Ascending aorta (tissue), 2 donors: ENCODE measurements at places on chromosomes 13 and 19.

DNA sequence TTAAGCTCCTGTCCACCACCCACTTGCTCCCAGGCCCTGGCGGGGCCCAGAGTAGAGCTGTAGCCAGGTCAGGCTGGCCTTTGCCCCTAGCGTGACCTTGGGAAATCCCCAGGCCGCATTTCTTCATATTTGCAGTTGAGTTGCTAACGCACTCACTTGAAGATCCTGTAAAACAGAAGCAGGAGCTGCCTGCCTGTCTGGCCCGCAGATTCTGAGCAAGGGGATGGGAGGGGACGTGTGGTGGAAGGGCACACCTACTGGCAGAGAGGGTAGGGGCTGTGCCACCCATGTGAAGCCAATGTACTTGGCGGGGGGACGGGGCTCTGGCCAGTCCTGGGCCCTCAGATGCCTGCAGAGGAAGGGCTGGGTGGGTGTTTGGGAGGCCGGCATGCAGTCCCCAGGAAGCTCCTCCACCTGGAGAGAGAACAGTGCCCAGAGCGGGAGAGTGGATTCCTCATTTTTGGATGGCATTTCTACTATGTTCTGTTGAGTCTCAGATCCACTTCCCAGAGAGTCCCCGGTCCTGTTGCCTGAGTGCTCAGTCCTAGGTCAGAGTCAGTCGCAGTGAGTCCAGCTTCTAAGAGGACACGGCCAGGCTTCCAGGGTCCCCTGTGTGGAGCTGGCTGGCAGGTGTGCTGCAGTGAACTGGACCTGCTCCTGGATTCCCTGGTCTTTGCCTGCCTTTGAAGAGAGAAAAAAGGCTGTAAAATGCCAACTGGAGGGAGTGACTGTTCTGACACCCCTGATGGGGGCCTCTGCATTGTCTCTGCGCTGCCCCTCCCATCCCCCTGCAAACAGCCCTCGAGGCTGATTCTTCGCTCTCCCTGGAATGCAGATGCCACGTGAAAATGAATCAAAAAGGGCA, 62.9 kb downstream of the GGACT start:
- no peak for DNase-seq

DNA sequence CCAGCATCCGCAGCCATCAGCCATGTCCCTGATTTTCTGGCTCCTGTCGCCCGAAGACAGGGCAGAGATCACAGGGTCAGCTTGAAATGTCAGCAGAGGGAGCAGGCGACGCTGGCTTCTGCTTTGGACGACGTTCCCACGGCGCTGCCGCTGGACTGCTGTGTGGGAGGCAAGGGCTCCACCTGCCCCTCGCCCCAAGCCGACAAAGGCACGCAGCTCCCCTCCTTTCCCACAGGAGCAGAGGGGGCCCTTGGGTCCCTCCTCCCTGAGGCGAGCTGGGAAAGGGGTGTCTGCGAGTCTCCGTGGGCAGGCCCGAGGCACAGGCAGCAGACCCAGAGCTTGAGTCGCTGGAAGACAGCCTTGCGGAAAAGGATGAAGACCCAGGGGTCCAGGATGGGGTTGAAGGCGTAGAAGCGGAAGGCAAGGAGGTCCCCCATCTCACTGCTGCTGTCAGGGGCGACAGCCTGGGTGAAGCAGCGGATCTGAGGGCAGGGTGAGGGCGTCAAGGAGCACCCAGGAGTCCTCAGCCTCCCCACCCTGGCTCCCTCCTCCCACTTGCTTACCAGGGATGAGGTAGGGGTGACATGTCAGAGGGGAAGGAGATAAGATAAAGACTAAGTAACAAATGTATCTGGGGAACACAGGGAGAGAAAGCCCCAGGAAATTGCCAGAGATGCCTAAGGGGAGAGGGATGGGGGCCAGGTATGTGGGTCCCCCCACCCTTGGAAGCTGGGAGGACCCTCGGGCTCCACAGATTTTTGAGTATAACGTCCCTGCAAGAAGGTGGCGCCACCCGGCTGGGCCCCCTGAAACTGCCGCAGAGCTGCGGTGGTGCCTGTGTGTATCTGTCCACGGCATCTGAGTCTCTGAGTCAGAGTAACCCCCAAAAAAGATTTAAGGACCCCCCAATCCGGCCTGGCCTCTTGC, 3.4 kb downstream of the PTGIR start:
- DNase-seq: no peak

GRCh38 chr13:92838786-92839185, 387.8 kb upstream of the GPC6 start:
- no peak for DNase-seq

GRCh38 chr13:41284512-41285288, 21.3 kb upstream of the MTRF1 start:
- no peak for DNase-seq

GRCh38 chr19:37594982-37595382, 306 bp downstream of the ZNF540 start:
- peak; percentile 62 for DNase-seq

DNA sequence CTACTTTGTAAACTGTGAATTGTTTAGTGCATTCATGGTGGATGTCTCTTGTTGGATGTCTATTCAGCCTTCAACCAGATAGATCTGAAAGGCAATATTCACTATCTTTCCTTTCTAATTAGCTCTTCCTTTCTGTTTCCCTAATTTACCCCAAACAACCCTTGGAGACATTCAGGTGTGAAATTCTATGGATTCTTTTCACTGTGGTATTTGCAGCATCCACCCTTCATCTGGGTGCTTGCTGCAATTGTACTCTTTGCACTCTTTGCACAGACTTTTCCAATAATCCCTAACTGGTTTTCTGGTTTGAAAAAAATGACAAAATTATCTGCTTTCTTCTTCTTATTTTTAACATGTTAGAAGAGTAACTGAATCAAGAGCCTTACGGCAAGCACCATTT, 56.5 kb downstream of the KL start:
- no peak for DNase-seq

DNA sequence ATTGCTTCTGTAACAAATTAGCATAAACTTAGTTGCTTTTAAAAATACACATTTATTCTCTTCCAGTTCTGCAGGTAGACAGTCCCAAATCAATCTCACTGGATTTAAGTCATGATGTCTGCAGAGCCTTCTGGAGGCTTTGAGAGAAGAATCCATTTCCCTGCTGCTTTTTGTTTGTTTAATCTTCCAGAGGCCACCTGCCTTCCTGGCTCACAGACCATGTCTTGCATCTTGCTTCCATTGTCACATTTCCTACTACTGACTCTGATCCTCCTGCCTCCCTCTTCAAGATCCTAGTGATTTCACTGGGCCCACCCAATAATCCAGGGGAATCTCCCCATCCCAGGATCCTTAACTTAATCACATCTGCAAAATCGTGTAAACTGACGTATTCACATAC, 473.3 kb downstream of the ITGBL1 start:
- no peak for DNase-seq

- DNase-seq: no peak
Measured at GRCh38 chr13:49629196-49629938, 1.1 kb downstream of the ARL11 start.

- DNase-seq: no peak
Measured at GRCh38 chr13:42617221-42617620, 43.3 kb downstream of the TNFSF11 start.

- DNase-seq: no peak
Measured at GRCh38 chr13:99733346-99733745, 232.1 kb downstream of the TM9SF2 start.

DNA sequence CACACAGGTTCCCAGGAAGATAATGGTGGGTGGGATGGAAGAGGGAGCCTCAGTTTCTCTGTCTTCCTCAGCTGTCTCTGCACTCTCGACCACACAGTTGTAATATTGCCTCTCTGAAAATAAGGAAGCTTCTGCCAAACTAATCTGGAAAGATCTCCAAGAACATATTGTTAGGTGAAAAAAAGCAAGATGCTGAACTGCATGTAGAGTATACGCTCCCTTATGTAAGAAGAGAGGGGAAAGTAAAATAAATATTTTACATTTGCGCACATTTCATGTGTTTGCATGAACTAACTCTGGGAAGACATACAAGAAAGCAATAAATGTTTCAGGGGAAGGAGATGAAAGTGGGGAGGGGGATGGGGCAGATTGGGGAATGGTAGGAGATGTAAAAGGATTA, 41.9 kb upstream of the CACNA1A start:
- no peak for DNase-seq

DNA sequence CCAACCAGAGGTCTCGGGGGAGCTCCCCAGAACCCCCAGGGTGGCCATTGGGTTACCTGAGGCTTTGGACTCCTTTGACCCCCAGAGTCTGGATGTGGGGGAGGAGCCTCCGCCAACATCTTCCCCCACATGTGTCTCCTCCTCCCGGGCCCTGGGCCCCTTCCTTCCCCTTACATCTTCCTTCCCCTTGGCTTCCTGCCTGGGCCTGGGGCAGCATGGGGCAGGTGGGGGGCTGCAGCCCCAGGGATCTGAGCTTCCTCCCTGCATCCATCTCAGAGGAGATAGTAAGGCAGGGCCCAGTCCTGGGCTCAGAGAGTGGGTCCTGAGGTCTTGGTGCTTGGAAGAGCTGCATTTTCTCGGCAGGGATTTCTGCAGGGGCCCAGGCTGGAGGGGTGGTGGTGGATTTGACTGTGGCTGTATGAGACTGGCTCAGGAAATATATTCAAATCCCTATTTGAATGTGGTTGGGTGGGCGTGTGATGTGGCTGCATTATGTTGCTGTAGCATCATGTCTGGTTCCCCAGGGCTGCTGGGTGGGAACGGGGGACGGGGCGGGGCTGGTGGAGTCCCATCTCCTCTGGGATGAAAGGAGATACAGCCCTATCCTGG, 919 bp downstream of the VAV1 start:
- DNase-seq: no peak

- no peak for DNase-seq
Measured at GRCh38 chr13:98556142-98556816, 20.6 kb downstream of the STK24 start.

DNA sequence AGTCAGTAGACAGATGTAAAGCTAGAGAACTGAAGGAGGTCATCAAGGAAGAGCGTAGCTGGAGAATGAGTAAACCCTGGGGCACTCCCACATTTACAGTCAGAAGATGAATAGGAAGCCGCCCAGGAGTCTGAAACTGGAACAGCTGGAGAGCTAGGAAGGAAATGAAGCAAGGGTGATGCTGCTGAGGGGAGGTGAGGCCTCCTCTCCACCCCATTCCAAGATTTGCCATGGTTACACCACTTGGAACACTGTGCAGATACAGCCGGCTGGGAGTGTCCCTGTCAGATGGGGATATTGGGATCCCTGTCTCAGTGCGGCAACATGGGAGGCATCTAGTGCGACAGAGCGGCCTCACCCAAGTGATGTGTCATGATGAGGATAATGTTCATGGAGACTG, 51.8 kb upstream of the GPI start:
- no peak for DNase-seq

DNA sequence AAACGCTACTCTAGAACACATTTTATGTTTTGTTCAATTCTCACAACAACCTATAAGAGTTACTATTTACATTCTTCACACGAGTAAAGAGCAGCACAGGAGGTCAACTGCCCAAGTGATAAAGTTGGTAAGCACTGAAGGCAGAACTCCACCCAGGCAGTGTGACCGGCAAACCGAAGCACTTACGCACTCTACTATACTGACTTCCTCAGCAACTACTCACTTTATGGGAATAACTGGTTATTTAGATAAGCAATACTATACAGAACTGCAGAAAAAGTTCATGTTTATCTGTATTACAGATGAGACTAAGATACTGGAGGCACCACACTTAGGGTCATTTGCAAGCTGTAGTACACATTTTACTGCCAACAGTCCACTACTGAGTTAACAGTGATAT, 28.8 kb downstream of the FOXO1 start:
- DNase-seq: no peak

DNA sequence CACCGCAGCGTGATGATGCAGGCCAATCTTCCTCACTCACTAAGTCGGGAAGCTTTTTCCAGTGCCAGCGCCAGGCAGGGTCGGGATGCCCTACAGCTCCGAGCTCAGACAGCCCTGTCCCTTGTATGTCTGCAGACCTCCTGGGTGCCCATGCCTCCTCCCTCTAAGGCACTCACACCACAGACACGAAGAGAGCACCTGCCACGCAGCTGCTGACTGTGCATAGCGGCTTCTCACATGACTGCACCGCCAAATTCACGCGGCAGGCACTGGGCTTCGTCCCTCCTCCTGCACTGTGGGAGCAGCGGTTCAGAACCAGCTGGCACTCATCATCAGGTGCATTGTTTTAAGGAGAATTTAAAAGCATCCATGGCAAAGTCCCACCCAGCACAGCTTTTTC, 88.1 kb downstream of the SLC7A1 start:
- DNase-seq: no peak

GRCh38 chr19:50292216-50292827, 36.9 kb downstream of the KCNC3 start:
- DNase-seq: no peak

DNA sequence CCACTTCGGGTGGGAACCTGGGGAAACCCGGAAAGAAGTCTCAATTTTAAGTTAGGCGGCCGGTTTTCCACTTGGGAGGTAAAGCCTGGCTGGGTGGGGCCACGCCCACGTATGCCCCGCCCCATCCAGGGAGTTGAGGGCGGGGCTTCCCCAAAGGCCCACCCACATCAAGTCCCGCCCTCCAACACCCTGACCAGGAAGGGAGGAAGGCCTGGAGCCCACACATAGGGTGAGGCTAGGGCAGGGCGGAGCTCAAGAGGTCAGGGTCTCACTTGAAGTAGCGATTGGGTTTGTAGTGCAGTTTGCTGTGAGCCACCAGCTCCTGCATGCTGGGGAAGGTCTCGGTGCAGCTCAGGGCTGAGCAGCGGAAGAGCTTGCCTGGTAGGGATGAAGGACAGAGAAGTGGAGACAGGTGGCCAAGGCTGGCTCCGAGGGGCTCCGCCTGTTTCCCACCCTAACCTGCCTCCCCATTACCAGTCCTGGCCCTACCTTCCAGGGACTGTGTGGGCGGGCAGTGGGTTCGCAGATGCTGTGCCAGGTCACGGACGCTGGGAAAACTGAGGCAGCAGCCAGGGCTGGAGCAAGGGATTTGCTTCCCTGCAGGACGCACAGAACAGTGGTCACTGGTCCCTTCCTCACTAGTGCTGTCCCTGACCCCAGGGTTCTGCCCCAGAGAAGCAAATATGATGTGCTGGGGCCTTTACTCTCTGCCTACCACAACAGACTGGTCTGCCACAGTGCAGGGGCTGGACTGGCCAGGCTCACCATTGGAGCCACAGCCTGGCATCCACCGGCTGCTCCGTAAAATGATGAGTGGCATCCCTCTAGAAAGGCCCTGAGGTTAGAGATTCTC, 1.6 kb downstream of the ZNF414 start:
- DNase-seq: no peak
